NCI-H2029 (cell line): ENCODE measurements at places on chromosomes 6 and 20.

DNA sequence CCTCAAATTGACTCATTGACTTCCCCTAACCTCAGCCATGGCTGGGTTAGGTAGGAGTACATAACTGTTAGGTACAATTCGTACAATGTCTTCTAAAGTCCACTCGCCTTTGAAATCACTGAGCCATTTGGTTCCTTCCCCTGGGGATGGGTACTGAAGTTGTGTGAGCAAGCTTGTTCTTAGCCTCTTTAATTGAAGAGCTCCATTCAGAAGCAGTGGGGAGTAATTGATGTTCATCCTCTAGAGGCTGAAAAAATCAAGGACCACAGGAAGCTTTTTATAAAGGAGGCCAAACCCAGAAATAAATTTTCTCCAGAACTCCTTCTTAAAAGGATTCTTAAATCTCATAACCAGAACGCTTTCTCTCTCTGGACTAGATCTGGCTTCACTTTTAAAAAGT, 60.6 kb downstream of the ANKS1A start:
- DNase-seq: no peak

GRCh38 chr20:63829603-63829944, 1.5 kb downstream of the ZBTB46 start:
- no peak for DNase-seq

GRCh38 chr6:104884867-104885517, 25.3 kb upstream of the HACE1 start:
- no peak for DNase-seq

GRCh38 chr20:35334311-35335101, 42.3 kb upstream of the FAM83C start:
- no peak for DNase-seq

DNA sequence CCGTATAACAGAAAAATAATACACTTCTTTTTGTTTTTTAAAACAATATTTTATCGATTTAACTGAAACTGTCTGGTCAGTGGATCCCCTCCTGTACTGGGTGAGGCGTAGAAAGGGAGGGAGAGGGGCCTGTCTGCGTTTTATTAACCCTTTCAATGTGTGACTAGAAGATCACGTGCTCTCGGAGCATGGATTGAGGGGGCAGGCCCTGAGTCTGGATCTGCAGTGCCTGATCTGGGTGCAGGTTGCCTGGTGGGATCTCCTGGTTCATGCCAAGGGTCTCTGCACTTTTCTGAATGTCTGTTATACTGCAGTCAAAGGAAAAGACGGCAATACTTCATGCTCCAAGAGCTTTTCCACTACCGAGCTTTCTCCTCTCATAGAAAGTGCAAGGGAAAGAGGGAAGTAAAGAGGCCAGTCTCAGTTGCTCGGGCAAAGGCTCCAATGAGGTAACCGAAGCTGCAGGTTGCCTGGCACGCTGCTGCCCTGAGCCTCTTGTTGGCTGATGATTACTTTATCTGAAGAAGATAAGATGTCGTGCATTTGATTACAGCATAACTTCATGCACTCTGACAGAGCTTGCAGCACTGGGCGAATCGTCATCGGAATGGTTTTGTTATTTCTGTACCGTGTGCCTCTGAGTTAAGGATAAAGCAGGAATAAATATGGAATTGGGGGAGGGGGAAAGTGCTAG, 167.5 kb upstream of the PMEPA1 start:
- no peak for DNase-seq

DNA sequence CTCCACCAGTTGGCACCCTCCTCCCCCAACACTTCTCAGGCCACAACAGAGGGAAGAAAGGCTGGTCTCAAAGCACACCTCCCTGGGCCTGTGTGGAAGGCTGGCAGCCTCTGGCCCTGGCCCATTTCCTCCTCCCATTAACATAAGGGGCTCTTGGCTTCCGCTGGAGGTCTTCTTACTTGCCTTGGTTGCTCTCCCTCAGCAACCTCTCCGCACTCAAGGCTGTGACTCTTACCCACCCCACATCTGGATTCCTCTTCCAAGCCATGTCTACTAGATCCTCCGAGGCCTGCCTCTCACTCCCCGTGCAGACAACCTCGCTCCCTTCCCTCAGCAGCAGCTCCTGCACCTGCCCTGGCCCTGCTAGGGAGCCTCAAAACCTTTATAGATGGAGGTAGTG, 112.2 kb upstream of the PRND start:
- DNase-seq: no peak

DNA sequence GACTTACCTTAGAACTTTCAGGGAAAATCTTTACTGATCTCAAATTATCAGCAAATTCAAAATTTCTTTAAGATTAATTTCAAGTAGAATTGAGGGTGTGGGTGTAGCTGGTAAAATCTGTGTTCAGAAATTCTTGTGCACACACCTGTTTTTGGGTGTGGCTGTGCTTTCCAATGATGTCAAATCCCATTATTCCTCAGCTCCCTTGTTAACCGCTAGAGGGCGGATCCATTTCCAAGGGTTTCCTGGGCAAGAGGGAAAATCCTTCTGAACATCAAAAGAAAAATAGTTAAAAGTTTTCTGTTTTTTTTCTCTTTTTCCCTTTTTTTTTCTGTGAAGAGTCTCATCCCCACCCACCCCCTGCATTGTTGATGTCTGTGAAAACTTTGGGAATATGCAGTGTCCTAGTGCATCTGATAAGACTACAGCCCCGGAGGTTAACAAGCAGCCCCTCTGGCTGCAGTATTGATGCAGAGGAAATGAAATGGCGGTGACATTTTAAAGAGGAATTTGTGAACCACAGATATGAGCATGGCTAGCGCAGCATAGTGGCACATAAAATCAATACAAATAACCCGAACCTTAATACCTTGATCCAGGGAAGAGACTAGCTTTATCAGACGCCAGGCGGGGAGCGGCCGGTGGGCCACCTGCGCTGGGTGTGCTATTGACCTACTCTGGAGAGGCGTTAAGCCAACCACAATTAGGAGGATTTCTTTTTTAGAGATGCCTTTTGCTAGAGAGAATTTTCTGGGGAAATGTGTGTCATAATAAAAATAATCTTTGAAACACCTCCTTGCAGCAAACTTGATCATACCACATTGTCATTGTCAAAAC, 130.9 kb downstream of the FOXA2 start:
- DNase-seq: peak; percentile 53

DNA sequence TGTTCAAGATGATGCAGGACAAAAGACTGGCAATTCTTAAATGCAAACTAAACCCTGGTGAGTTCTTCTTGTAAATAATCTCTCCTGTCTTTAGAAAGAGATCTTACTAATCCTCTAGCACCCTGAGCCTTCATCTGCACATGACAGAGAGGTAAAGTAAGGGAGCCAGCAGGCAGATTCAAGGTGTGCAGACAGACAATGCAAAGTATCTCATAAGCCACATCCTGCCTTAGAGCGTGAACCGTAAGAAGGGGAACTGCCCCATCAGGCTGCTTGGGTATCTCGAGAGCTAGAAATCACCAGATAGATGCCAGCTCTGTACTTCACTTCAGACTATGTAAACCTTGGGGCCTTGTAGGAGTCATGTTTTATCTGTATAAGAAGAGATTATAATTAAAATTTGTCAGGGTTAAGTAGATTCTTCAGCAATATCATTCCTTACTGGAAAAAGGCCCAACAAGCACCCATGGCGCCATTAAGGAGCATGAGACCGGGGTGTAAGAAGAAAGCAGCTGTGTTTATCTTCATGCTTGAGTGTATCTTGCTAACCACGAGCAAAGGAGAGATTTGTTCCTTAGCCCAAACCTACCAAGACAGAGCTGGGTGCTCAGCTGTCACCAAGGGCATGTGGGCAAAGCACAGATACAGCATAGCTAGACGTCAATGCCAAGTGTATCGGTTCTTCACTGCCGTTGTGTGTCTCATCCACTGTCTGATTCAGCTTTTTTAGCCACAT, 24.4 kb downstream of the CNR1 start:
- no peak for DNase-seq

DNA sequence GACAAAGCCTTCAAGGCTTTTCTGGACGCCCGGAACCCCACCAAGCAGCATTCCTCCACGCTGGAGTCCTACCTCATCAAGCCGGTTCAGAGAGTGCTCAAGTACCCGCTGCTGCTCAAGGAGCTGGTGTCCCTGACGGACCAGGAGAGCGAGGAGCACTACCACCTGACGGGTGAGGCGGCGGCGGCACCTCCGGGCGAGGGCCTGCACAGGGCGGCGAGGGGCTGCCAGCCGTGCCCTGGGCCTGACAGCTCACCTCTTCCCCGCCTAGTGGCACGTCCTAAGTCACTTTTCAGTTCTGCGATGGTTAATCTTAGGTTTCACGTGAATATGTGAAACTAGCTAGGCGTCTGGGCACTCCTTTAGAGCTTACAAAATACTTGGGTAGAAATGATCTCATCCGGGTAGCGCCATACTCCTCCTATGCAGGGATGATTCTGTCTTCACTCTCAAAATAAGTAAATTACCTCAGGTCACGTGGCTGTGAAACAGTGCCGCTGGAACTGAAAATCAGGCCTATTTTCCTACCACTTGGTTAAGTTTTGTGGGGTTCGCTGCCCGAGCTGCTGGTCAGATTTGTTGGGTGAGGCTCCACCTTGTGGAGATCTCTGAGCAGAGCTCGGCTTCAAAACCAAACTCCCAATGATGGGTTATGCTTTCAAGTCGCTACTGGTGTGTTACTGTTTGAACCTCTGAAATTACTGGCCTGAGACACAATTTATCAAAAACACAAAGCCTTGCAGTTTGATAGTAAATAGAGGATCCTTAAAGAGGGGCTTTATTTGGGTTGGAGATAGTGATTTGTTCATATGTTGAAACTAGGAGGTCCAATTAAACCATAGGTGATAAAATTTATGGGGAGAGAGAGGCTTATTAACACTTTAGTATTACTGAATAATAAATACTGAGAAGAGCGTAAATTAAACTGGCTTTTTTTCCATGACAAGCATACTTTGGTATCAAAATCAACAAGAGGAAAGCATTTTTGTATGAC, 15.5 kb upstream of the CLDN20 start:
- DNase-seq: no peak

DNA sequence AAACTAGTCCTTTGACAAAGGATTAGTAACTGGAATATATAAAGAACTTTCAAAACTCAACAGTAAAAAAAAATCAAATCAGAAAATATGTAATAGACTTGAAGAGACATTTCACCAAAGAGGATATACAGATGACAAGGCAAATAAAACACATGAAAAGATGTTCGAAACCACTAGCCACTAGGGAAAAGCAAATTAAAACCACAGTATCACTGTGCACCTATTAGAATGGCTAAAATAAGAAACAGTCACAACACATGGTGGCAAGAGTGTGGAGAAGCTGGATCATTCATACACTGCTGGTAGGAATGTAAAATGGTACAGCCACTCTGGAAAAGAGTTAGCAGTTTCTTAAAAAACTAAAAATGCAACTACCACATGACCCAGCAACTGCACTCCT, 14.9 kb downstream of the ZBTB2 start:
- DNase-seq: no peak

DNA sequence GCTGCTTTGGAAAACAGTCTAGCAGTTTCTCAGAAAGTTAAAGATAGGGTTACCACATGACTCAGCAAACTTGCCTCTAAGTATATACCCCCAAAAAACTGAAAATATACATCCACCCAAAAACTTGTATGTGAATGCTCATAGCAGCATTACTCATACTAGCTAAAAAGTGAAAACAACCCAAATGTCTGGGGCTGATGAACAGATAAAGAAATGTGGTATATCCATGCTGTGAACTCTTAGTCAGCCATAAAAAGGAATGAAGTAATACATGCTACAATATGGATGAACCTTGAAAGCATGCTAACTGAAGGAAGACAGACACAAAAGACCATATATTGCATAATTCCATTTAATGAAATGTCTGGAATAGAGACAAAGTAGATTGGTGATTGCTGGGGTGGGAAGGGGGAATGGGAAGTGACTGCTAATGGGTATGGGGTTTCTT, 79.9 kb upstream of the GLP1R start:
- DNase-seq: no peak

DNA sequence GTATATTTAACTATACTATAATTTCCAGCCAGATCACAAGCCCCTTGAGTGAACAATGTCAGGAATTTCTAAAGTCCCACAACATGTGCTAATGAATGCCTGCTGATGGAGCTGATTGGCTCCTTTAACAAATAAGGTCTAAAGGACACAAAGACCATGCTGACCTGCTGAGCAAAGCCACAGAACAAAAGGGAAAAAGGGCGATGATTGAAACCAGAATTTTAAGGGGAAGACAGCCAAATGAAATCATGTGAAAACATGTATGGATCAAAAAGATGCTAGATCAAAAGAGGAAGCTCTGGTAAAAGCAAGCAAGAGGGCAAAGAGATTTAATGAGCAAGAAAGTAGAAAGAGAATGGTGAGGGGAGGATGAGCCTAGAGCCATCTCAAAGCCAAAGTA, 105.6 kb downstream of the DCDC2 start:
- DNase-seq: no peak

GRCh38 chr6:78525976-78526375, 341.4 kb upstream of the IRAK1BP1 start:
- DNase-seq: no peak

GRCh38 chr20:40980828-40981310, 47.8 kb upstream of the TOP1 start:
- DNase-seq: no peak

GRCh38 chr20:31410011-31410410, 4.0 kb upstream of the DEFB121 start:
- DNase-seq: no peak

DNA sequence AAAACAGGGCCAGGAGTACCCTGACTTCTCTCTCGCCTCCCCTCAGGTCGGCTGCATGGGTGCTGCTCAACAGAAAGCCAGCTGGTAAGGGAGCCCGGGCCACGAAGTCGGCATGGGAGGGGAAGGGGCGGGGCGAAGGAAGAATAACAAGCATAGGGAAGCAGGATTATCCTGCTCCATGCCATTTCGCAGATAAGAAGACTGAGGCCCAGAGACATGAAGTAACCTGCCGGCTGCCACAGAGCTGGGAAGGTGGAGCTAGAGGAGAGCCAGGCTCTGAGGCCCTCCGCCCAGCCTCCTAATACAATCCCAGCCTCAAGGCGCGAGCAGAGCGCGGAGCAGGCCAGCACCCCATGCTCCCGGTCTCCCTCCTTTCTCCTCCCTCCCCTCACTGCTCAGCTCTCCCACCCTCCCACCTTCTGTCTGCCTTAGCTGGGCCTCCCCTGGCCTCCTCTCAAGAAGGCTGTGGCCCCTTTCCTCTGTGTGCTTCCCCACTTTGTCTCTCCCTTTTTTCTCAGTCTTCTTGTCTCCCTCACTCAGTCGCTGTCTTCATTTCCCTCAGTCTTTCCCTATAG, 13.2 kb upstream of the HMGA1 start:
- DNase-seq: no peak
